ENCODE measurements at places on chromosomes 5 and 9.

GRCh38 chr9:15069106-15069505, 158.9 kb upstream of the FREM1 start:
- no peak for DNase-seq

DNA sequence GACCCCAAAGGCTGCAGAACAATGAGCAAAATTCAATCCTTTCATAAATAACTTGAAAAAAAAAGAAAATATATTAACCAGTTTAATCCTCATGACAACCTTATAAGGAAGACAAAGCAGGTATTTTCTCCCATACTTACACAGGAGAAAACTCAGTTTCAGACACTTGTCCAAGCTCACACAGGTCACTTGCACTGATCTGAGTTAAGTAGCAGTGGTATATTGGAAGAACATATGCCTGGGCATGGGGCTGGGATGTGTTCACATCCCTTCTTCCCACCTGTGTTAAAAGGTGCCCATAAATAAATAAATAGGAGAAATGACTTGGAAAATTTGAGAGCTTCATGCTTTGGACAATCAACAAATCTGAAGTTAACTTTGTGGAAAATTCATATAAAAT, 63.5 kb upstream of the SELENOP start:
- DNase-seq, result no peak

DNA sequence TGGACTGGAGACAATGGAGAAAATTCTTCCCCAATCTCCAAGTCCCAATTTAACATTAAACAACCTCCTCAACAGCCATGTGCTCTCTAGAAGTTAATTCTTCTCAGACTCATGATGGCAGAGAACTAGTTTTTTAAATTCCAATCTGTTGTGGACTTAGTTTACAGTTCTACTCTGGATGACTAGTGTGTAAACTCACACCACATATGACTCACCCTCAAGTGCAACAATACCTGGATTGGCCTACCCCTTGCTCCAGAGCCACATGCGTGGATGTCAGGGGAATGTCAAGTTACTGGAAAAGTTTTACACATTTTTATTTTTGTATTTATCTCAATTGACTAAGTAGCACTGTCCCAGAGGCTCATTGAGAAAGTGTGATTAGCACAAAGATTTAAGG, 136.0 kb upstream of the EFNA5 start:
- DNase-seq, result no peak

GRCh38 chr5:137937994-137938750, 48.9 kb downstream of the PKD2L2 start:
- DNase-seq, result no peak

All from dermis microvascular lymphatic vessel endothelial cell (primary cell).